Heart right ventricle (tissue), 16 donors: ENCODE measurements at places on chromosomes 7 and 10.
A peak's percentile ranks its signal among the peaks of the same experiment; 100 is the strongest.

GRCh38 chr7:130970696-130971095 lies 236.7 kb upstream of the KLF14 start:
- DNase-seq, result no peak

DNA sequence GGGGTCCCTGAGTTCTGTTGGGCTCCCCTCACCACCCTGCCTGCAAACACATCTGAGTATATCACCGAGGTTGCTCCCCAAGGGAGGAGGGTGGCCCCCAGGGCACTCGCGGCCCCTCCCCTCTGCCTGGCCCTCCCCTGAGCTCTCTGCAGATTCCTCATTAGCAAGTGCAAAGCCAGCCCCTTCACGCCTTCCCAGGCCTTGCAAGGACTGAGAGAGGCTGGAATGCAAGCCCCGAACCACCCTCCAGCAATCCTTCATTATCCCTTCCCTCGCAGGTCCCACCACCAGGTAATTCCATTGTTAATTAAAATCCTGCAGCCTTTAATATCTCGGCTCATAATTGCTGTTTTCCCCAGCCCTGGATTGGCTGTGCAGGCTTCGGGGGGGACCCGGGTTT lies 35.3 kb upstream of the MYL10 start:
- no peak for DNase-seq

DNA sequence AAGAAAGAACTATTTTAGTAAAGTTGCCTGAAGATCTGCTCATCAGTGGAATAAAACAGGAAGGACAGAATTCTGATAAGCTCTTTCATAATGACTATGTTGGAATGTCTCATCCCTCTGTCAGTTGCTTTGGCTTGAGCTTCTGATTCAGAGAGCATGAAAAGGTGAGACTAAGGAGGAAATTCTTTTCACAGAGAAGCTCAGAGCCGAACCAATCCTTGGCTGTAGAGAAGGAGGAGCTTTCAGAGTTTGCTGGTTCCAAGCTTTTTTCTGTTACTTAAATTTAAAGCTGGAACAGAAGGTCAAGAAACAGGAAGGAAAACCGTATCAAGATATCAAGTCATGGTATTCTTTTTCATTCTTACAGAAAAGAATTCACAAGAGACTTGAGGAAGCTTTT lies 24.0 kb downstream of the GSTO2 start:
- no peak for DNase-seq

- DNase-seq, result no peak
These were observed 826 bp downstream of the CHPF2 start for GRCh38 chr7:151232917-151233701.

DNA sequence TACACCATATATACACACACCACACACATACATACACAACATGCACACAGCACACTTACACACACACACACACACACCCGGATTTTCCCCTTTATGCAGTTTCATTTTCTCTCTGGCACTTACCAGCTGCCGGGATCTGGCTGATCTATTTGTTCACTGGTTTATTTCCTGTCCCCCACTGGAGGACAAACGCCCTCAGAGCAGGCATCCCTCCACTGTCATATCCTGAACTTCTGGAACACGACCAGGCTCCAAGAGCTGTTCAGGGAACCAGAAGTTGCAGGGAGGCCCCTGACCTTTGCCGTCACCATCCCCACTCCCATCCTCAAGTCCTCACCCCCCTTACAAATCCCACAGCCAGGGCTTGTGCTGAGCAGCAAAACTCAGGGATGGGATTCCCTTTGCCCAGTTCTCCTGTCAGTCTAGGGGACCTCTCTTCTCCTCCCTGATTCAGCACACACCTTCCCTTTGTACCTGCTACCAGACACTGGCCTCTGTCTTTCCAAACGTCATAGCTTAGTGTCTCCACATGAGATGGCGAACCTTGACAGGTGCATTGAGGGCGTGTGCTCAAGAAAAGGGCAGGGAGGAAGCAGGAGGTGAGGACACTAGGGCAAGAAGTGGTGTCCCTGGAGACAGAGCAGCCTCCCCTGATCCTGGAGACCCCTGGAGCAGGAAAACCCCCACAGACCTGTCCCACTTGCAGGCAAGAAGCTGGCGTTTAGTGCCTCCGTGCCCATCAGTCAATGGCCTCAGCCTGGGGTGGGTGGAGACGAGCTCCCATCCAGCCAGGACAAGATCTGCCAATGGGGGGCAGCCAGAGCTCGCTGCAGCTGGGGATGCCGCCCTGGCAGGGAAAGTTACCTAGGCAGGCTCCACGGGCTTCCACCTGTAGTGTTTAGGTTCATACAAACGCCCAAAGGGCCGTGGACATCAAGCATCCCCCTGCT lies 12.7 kb upstream of the DOCK1 start:
- no peak for DNase-seq

DNA sequence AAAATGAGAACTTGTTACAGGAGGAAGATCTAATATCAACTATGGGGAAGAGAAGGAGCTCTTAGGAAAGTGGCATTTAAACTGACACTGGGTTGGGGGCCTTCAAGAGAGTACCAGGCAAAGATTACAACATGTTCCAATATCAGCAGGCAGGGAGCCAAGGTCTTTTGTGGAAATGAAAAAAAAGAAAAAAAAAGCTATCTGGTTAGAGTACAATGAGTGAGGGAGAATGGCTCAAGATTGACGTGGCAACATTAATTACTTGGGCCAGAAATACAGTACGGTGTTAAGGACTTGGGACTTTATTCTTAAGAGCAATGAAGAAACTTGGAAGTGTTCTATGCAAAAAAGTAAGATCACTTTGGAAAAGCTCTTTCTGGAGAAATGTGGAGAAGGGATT lies 132.3 kb upstream of the CDK1 start:
- no peak for DNase-seq

DNA sequence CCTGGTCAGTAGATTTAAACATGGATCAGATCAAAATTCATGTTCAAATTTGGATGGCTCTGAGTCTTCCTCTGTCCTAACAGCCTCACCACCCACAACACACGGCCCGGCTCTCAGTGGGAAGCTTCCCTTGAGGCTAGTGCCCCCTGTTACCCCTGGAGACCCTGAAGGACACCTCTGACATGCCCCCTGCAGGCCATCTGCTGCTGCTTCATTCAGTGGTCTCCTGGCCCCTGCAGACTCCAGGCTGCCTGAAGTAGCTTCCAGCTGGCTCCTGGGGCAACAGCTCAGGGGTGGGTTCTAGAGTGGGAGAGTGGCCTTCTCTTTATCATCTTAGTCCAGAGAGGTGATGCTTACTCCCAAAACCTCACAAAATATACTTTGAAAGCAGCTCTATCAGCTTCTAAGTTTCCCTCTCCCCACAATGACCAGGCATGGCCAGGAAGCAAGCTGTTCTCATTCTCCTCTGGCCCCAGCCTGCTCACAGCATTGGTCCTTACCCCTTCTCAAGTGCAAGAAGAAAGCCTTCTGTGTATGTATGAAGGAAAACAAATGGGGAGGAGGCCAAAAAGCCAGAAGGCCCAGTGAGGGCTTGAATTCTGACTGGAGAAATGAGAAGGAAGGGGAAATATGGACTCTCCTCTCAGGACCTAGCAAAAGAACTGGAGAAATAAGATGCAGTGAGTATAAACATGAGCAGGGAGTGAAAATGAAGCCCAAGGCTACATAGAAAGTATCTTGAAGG lies 189.6 kb upstream of the INHBA start:
- no peak for DNase-seq

GRCh38 chr10:5534880-5535856 lies 10.4 kb downstream of the CALML3 start:
- DNase-seq, result no peak

DNA sequence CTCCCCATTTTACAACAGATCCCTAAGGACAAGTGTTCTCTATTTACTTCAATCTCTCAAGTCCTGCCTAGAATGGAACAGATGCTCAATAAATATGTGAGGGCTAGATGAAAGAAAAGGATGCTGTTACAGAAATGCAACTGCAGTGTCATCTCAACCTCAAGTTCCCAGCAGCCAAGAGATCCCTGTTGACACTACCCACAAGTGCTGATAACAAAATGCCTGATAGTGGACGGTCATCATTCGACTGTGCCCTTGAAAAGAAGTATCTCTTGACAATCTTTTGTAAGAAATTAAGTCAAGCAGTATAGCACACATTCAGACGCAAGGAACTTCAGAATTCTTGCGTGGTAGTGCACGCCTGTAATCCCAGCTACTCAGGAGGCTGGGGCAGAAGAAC lies 133.2 kb downstream of the PARD3 start:
- no peak for DNase-seq

GRCh38 chr10:51397695-51398094 lies 301.7 kb downstream of the CSTF2T start:
- DNase-seq, result peak; percentile 67

GRCh38 chr10:123278445-123278844 lies 124.2 kb downstream of the BUB3 start:
- DNase-seq, result no peak

GRCh38 chr7:107064255-107064654 lies 19.8 kb downstream of the PRKAR2B start:
- DNase-seq, result no peak

GRCh38 chr7:147903536-147904218 lies 686.9 kb upstream of the C7orf33 start:
- no peak for DNase-seq

DNA sequence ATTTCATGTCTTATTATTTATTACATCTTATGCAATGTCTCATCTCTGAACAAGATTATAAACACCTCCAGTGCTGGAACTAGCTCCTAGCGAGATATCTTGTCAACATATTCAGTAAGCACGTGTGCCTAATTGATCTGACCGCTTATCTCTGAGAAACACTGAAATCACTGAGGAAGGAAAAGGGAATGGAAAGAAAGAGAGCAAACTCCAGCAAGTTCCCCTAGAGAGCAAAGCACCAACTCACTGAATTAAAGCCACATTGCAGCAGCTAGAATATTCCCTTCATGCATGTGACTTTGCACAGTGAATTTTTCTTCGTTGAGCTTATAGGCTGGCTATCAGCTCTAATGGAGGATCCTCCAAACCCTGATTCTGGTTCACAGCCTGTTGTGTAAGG lies 177.1 kb upstream of the FRMD4A start:
- DNase-seq, result no peak

GRCh38 chr10:70621503-70622078 lies 19.1 kb upstream of the PRF1 start:
- DNase-seq, result no peak

DNA sequence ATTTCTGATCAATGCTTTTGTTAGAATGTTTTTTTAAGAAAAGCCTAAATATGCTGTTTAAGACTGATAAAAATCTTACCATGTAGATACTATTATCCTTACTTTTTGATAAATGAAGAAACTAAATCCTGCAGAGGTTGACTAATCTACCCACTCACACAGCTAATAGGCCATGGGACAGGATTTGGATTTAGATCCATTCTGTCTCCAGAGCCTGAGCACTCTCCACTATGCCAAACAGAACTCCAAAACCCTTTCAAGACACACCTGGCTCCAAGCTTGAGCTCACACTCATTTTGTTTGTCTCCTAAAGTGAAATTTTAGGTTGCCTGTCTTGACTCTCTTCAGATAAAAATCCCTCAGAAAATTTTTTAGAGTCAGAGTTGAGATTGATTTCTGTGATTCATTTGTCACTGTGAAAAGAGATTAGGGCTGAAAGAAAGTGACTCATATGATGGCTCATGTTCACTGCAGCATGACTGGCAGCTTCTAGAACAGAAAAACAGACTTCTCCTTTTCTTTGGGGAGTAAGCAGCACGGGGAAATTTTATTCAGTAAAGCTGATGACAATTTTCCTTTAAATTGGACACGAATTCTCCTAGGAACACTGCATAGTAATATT lies 132.3 kb upstream of the POT1 start:
- DNase-seq, result no peak

DNA sequence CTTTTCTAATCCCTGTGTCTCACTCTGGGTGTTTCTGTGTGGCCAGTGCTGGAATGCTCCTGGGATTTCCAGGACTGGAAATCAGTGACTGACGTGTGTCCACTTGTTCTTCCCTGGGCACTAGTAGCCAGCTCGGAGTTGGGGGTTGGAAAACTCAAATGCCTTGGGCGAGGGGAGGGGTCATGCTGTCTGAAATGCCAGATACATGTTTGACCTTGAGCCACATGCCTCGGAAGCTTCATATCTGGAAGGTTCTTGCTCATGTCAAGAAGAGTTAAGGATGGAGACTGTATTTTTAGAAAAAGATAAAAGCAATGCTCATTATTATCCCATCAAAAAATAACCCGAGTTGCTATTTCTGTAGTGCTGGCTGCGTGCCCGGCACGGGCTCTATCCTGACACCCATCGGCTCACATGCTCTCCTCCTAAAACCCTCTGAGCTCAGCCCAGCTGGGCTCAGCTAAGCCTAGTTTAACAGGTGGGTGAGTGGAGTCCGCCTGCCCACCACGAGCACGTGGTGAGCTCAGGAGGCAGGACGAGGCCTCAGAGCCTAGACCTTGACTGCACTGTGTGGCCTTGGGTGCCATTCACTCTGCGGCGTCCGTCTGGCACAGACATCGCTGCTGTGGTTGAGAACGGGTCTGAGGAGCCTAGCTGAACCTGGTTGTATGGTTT lies 6.4 kb downstream of the DPYSL4 start:
- peak; percentile 75 for DNase-seq

DNA sequence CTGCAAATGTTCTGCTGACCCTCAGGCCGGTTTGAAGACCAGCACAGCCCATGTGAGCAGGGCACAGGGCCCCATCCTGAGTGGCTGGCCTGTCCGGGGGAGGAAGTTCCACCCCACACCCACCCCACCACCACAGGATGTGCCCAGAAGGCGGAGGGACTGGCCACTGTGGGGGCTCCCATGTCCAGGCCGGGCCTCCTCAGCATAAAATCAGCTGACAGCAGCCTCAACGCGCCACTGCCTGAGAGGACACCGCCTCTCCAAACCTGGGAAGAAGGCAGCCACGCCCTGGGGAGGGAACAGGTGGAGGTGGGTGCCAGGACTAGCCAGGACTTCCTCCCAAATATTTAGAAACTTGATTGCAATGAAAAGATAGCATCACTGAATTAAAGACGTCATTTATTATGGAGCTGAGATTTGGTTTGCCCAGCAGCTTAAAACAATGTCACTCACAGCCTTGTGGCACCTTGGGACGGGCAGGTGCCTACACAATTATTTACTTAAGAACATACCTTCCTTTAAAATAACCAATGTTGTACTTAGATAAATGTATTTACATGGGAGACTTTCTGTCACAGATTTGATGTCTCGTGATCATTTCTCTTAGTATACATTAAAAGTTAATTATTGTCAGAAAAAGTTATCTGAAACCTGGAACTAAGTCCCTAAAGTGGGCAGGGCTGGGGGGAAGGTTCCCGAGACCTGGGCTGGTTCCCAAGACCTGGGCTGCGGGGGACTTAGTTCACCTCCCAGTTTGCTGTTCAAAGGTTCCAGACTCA lies 27.3 kb upstream of the FAM20C start:
- DNase-seq, result no peak

GRCh38 chr10:123788981-123789380 lies 102.6 kb downstream of the CPXM2 start:
- DNase-seq, result no peak
